Fibroblast of the conjunctiva (primary cell): ENCODE measurements at places on chromosomes 3 and 15.

- DNase-seq = no peak
Measured at GRCh38 chr15:31374986-31375385, 48.4 kb downstream of the KLF13 start.

GRCh38 chr15:61511089-61511488 is 282.0 kb upstream of the RORA start:
- no peak for DNase-seq

GRCh38 chr3:113275929-113276750 is 64.8 kb downstream of the BOC start:
- DNase-seq = peak; percentile 62

- no peak for DNase-seq
Measured at GRCh38 chr3:51535146-51536019, 3.1 kb upstream of the RAD54L2 start.

- DNase-seq = no peak
Measured at GRCh38 chr3:43183456-43183855, 77.6 kb upstream of the POMGNT2 start.

- DNase-seq = no peak
Measured at GRCh38 chr15:100705065-100705464, 102.7 kb downstream of the ASB7 start.

DNA sequence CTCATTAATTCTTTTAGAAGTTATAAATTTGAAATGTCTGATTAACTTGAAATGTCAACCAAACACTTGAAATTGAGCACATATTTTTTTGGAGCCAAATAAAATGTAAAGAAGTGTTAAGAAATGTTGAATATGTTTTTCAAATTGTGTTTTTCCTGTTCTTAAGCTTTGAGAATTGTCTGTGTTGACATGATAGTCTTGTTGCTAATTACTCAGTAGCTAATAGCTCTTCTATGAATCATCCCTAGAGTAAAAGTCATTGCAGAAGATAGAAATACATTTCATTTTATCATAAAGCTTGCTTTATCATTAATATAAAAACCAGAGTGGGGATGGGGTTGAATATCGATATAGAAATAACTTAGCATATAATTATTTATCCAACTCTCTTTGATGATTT is 41.9 kb upstream of the ABHD10 start:
- DNase-seq = no peak

GRCh38 chr15:39833515-39833981 is 50.9 kb upstream of the FSIP1 start:
- DNase-seq = peak; percentile 43

- DNase-seq = no peak
Measured at GRCh38 chr3:105616374-105617121, 249.8 kb downstream of the ALCAM start.

DNA sequence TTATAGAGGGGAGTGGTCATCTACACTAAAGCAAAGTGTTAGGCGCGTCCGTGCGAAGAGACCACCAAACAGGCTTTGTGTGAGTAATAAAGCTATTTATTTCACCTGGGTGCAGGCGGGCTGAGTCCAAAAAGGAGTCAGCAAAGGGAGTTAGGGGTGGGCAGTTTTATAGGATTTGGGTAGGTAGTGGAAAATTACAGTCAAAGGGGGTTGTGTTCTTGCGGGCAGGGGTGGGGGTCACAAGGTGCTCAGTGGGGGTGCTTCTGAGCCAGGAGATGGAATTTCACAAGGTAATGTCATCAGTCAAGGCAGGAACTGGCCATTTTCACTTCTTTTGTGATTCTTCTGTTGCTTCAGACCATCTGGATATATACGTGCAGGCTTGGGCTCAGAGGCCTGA is 47.1 kb downstream of the OIP5 start:
- no peak for DNase-seq

DNA sequence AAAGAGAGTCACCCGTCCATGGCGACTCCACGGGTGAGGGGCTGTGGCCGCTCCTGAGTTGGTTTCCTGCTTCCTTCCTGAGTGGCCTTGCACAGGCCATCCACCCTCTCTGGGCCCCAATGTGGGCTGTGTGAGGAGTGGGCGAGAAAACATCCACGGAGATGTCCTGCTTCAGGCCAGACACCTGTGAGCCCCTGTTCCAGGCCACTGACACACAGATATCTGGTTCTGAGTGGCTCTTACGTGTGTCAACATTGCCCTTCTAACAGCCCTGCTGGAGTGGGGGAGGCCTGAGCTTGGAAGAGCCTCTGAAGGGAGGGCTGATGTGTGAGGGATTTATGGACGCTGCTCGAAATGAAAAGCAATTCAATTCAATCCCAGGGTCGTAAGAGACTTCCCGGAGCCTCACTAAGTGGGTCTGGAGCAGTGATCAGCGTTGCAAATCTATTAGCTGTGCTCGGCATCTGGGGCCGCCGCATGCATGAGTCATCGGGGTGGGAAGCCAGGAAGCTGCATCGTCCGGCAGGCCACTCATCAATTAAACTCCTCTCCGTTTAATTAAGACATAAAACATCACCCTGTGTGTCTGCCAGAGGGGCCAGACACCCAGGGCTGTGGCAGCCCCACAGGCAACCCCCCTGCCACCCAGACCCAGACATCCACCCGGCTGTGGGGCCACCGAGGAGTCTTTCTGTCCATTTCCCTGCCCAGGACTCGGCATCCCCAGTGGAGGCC is 20.0 kb upstream of the PRR23E start:
- peak; percentile 13 for DNase-seq

- DNase-seq = no peak
Measured at GRCh38 chr3:183161552-183162336, 790 bp downstream of the LAMP3 start.

DNA sequence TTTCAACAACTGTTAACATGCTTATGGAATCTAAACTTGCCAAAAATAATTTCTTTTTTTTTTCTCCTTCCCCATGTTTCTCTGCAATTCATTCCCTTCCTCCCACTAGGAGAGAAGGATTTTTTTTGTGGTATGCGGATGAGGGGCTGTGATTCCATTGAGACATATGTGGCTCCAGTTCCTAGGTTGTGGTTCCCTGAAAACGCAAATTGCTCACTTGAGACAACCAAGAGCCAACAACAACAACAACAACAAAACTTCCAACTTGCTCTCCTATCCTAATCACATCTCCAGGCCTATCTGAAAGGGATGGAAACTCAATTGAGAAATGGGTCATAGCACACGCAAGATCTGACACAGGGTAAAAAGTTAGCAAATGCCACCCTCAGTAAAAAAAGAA is 406.5 kb upstream of the TGFBR2 start:
- no peak for DNase-seq

GRCh38 chr15:76512971-76513370 is 176.4 kb downstream of the ISL2 start:
- DNase-seq = no peak

GRCh38 chr3:58652624-58653023 is 13.9 kb downstream of the FAM3D start:
- DNase-seq = no peak

GRCh38 chr15:94383041-94383440 is 151.7 kb downstream of the MCTP2 start:
- no peak for DNase-seq

DNA sequence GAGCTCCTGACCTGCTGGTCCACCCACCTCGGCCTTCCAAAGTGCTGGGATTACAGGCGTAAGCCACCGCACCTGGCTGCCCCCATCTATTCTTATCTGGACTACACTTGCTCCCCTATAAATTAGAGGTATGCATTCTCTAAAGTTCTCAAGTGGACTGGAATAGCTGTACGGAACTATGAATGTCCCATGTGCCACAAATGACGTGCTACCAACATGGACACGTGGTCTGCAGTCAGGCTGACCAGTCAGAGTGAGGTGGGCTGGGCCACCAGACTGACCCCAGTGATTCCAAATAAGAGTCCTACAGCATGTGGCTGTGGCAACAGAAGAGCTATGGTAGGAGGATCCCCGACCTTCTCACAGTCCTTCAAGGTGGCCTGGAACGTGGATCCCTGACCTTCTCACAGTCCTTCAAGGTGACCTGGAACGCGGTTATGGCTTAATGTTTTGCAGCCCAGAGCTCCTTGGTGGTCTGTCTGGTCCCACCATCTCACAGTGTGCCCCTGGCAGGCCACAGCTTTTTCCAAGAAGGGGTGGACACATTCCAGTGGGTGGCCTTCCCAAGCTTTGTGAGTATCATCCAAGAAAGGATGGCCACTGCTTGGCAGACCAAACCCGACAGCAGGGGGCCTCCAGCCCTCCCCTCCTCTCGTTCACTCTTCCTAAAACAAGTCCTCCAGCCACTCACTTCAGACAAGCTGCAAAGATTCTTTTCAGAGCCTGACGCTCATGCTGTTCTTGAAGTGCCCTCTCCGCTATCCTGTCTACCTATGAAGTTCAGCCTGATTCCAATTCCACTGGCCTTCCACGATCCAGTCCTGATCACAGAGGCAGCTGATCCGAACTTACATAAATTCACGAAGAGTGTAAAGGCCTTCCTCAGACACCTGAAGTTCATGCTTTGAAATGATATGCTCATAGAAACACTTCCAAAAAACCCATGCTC is 4.4 kb downstream of the ADAMTS17 start:
- no peak for DNase-seq

- DNase-seq = no peak
Measured at GRCh38 chr3:154728285-154728684, 298.3 kb upstream of the GPR149 start.

DNA sequence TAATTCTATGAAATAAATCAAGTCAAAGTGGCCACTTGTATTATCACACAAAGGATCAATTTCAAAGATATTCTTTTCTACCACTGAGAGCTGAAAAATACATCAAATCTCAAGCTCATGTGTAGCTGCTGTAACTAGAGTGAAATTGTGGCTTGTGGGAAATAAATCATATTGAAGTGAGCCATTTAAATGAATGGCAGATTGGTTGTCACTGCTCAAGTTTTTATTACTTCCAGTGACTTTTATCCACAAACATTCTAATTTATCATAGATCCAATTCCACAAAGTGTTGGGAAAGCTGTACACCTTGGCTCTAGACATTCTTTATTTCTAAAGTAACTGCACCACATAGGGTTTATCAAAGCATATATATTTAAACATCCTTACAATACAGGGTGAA is 285.4 kb downstream of the CNTN3 start:
- no peak for DNase-seq

DNA sequence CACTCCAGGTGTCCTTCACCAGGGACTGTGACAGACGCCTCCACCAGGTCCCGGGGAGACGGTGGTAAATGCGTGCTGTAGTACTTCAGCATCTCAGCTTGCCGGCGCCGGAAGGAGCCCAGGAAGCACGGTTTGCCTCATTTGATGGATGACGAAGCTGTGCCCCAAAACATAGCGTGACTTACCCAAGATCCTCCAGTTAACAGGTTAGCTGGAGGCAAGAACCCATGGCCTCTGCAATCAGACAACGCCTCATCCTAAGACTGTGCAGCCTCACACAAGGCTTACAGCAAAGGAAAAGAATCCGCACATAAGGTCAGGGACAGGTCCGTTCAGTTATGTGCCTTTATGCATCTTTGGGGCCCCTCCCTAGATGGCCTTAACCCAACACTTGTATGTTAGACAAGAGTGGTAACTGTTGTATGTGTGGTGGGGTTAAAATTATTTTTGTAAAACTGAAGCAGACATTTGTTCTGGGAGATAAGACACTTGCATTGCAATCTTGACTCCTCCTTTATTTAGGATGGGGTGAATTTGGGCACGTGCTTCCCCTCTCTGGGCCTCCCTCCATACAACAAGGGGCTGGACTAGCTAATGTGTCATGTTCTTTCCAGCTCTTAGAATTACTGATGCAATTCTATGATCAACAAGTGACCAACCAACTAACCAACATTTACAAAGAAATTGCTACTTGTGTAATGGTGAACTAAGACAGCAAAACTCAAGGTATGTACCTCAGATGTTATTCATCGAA is 39.4 kb downstream of the VGLL4 start:
- peak; percentile 93 for DNase-seq

GRCh38 chr15:56844892-56845291 is 73.6 kb upstream of the TCF12 start:
- DNase-seq = no peak

GRCh38 chr3:15467227-15468181 is 40.1 kb downstream of the EAF1 start:
- DNase-seq = no peak

GRCh38 chr15:91135201-91136130 is 35.4 kb downstream of the SV2B start:
- no peak for DNase-seq

GRCh38 chr3:69786854-69787253 is 47.6 kb downstream of the MITF start:
- no peak for DNase-seq

GRCh38 chr3:24683633-24684384 is 189.2 kb upstream of the THRB start:
- DNase-seq = peak; percentile 75

DNA sequence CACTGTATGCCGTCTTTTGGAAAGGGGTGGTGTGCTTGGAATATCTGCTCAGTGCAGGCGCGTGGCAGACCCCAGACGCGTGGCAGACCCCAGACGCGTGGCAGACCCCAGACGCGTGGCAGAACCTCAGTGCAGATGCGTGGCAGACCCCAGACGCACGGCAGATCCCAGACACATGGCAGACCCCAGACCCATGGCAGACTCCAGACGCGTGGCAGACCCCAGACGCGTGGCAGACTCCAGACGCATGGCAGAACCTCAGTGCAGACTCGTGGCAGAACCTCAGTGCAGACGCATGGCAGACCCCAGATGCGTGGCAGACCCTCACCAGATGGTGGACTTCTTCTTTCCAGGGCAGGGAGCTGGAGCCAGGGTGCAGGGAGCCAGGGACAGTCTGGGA is 637 bp upstream of the MUC4 start:
- DNase-seq = no peak

DNA sequence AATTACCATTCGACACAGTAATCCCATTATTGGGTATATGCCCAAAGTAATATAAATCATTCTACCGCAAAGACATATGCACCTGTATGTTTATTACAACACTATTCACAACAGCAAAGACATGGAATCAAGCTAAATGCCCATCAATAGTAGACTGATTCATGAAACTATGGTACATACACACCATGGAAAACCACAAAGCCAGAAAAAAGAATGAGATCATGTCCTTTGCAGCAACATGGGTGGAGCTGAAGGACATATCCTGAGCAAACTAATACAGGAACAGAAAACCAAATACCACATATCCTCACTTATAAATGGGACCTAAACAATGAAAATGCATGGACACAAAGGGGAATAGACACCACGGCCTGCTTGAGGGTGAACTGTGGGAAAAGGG is 11.1 kb upstream of the MCF2L2 start:
- DNase-seq = no peak

DNA sequence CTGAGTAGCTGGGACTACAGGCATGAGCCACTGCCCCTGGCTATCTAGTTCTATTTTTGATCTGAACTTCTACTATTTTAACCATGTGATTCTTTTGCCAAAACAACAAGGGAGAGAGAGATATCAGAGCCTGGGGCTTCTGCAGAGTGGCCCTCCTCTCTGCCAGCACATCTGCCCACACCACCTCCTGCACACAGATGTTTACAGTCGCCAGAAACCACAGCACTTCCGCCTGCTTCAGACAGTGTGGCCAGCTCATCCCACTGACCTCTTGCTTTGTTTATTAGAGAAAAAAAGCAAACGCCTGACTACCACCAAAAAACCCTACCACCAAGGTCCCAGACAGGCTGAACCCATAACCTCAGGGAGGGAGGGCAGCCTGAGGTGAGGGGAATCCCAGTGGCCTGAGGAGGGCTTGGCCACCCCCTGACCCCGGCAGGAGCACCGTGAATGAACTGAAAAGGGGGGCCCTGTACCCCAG is 85.9 kb upstream of the ABHD2 start:
- DNase-seq = peak; percentile 27

GRCh38 chr3:13229273-13229949 is 156.2 kb upstream of the IQSEC1 start:
- no peak for DNase-seq

GRCh38 chr3:186751480-186751879 is 31.9 kb upstream of the EIF4A2 start:
- DNase-seq = no peak
